ENCODE measurements at places on chromosomes 3 and 15.

GRCh38 chr3:154829929-154830328 lies 250.2 kb upstream of the MME start:
- DNase-seq = no peak

GRCh38 chr3:183313764-183314163 lies 60.7 kb downstream of the B3GNT5 start:
- DNase-seq = no peak

DNA sequence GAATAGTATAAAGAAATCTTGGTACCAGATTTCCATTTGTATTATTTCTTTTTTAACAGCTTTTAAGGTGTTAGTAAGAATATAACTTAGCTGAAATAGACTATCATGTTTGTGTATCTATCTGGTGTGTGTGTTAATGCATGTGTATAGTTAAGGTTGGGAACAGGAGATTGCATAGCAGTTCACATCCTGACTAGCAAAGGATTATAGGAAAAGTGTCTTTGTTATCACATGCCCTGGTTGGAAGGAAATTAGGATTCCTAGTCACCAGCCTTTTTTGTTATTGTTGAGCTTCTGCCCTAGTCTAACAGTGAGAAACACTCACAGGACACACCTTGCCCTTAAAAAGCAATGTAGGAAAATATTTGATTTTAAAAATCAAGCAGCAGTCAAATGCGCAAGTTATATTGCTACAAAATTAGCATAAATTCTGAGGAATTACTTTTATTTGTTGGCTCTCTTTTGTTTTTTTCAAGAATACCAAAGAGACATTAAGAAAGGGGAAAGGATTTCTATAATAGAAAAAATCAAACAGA lies 58.2 kb downstream of the SETD5 start:
- DNase-seq = no peak

GRCh38 chr3:104523136-104523535 lies 843.6 kb upstream of the ALCAM start:
- DNase-seq = no peak

DNA sequence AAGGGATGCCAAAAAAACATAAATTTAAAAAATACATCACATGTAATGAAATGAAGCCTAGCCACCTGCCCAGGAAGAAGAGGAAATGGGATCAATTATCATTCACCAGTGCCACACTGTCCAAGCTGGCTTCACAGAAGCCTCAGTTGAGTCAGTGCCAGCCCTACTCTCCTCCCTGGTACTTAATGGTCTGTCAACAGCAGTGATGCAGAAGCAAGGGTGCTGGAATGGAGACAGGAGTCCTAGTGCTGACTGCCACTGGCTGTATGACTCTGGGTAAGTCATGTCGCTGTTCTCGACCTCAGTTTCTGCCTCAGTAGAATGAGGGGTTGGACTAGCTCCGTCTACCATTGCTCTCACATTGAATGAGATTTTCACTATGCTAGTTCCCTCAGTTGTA lies 78.5 kb upstream of the LARS2 start:
- DNase-seq = no peak

GRCh38 chr15:49471733-49472132 lies 48.7 kb downstream of the FGF7 start:
- no peak for DNase-seq

DNA sequence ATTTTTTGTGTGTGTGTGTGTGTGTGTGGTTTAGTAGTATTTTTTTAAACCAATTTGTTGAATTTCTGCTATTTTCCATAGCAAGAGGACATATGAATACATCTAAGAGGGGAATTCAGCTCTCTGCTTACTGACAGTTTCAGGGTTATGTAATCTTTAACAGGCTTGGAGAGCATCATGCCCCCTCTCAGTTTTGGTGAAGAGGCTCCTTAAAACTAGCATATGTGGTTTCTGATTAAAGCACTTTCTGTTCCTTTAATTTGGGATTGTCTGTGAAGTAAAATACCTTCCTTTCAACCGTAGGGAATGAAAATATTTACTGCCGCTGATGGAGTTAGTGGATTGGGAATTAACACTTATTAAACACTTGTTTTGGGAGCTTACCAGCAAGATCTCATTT lies 19.4 kb upstream of the NFKBIZ start:
- DNase-seq = no peak

DNA sequence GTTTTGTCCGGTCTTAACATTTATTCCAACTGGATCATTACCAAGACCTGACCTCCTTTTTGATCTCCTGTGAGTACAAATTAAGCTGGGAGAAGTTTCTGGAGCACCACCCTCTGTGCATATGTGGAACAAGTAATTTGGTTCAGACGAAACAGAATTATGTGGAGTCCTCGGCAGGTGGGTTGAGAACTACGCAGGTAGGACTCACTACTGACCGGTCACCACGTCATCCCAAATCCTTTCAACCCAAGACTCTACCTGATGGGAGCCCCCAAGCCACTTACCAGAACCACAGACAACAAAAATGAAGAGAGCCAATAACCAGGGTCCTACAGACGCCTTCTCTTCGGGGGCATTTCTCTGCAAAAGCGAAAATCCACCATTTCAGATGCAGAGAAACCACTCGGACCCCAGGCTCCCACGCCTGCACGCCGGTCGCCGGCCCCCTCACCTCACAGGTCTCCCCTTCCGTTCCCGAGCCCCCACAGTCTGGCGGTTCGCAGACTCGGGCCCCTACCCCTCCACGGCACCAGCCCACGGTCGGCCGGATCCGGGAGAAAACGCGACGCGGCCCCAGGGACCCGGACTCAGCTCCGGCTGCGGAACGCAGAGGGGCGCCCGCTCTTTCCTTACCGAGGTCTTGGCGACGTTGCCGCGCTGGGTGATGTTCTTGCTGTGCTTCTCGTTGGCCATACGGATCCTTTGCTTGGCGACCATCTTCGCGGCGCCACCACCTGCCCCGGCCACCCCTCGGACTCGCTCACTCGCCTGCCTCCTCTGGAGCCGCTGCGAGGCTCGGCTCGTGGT lies 674 bp downstream of the SERP1 start:
- DNase-seq = no peak

DNA sequence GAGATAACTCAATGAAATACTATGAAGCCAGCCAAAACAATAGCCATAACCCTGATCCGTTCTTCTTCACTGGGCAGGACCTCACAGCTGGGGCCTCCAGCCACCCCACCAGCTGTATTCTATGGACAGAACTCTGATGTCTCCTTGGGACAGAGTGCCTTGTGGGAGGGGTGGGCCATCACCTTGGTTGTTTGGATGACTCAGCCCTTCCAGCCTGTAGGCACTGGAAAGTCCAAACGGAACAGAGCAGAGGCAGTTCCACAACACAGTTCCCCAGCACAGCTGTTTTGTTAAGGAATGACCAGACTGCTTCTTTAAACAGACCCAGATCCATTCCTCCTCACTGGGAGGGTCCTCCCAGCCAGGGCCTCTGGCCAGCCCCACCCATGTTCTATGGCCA lies 31.9 kb upstream of the ZBED2 start:
- DNase-seq = no peak

GRCh38 chr3:150721285-150722130 lies 17.8 kb upstream of the ERICH6 start:
- peak; percentile 30 for DNase-seq

- no peak for DNase-seq
Measured at GRCh38 chr15:95793231-95793630, 537.3 kb upstream of the NR2F2 start.

- no peak for DNase-seq
Measured at GRCh38 chr3:122793568-122794416, at the start of gene HSPBAP1. Gene HSPBAP1 (minus strand): TSS chr3:122793831. CDS start chr3:122793680, 151 bp downstream.

GRCh38 chr3:36729204-36730056 lies 34.9 kb downstream of the DCLK3 start:
- DNase-seq = no peak

- no peak for DNase-seq
Measured at GRCh38 chr3:141111364-141112155, 60.4 kb downstream of the SPSB4 start.

- DNase-seq = no peak
Measured at GRCh38 chr15:51403072-51403878, 61.8 kb downstream of the GLDN start.

DNA sequence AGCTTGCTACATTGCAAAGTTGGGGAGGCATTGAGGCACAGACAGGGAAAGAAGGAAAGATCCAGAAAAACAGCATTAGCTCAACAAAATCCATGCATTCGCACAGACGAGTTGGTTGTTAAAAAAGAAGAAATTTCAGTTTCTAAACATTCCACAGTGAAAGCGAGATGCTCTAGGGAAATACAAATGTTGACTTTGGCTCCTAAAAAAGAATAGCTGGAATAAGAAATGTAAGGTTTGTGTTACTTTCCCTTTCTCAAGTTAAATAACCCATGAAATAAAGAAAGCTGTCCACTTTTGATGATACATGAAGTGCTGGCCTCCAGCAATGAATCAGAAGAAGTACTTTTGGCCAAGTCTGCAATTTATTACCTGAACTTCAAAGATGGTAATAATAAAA lies 465.1 kb downstream of the ERC2 start:
- DNase-seq = no peak

DNA sequence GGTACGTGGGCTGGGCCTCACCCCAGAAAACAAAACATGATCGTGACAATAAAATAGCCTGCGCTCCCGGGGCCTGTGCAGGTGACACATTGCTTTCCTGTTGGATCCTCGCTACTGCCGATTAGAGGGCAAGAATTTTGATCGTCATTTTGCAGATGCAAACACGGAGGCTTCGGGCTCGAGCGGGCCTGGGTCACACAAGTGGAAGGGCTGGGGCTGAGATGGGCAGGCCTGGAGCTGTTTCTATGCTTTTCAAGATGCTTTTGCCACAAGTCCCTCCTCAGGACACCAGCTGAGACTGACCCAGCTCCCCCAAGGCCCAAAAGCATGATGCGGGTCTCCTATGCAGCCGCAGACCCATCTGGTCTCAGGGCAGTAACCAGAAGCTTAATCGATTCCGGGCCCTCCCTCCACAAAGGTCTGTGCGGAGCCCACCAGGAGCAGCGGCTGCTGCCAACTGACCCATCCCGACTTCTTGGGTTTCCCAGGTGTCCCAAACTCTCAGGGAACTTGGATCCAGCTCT lies 30.0 kb downstream of the RGMA start:
- no peak for DNase-seq

- DNase-seq = no peak
Measured at GRCh38 chr15:57079446-57079845, 161.0 kb downstream of the TCF12 start.

GRCh38 chr3:186275436-186275835 lies 86.6 kb downstream of the DGKG start:
- DNase-seq = no peak

- no peak for DNase-seq
Measured at GRCh38 chr3:44280077-44280476, 38.4 kb downstream of the TOPAZ1 start.

DNA sequence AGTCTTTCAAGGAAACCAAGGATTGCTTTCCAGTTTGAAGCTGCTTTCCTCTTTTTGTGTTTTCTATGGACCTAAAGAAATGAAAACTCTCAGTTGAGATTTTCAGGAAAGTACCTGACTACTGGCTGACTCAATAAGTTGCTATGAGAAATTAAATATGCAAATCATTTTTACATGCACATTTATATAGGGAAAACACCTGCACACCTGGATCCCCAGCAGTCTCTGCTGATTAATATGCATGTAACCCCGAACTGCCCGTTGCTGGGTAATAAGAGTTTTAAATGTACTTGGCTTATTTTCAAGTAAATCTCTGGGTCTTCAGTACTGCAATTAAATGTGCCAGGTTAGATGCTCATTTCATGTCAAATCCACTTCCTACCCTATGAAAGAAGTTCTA lies 77.2 kb downstream of the KBTBD8 start:
- no peak for DNase-seq

DNA sequence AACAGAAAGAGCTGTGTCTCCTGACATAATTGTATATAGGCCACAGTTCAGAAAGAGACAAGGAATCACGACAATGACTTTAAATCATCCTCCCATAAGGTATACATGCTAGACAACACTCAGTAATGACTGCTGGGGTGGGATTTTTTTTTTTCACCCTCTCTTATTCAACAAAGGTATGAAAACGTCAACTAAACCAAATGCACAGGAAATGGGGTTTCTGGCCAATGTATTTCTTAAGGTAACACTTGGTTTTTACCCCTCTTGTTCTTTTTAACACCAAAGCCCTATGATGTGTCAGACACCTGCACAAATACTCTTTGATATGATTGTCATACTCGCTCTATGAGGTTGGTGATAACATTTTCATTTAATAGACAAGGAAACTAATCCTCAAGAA lies 78.3 kb downstream of the MCF2L2 start:
- no peak for DNase-seq

DNA sequence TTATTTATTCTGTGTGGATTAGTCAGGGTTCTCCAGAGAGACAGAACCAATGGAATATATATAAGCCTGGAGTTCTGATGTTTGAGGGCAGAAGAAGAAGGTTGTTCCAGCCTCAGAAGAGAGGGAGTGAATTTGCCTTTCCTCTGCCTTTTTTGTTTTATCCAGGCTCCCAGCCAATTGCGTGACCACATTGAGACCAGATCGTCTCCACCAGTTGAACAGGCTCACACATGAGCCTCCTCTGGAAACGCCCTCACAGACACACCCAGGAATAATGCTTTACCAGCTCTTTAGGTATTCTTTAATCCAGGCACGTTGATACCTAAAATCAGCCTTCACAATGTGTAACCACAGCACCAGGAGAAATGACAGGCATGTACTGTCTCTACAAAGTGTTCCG lies 923.1 kb downstream of the TBL1XR1 start:
- peak; percentile 89 for DNase-seq

GRCh38 chr15:25969886-25970285 lies 106.8 kb upstream of the ATP10A start:
- no peak for DNase-seq

- DNase-seq = no peak
Measured at GRCh38 chr15:93631958-93632618, 543.1 kb upstream of the RGMA start.

DNA sequence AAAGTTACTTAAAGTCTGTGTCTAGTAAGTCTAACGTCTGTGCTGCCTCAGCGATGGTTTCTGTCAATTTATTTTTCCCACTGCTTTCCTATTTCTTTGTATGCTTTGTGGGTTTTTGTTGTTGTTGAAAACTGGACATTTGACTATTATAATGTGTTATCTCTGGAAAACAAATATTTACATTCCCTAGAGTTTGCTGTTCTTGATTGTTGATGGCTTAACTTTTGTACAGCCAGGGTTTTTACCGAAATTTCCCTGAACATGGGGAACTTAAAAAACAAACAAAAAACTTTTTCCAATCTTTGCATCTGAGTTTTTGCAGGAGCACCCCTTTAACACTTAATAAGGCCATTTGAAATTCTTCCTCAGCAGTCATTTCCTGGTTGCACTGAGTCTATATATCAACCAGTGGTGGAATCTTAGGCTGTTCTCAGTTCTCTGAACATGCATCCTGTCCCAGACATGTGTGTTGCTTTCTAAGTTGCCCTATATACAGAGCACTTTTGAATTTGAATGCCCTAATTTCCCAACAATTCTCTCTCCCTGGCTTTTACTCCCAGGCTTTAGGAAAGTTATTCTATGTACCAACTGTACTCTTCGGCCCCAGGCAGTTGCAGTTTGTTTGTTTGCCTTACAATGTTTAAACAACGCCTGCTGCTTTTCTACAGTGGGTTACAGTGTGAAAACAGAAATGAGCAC lies 11.8 kb upstream of the PIAS1 start:
- DNase-seq = no peak

GRCh38 chr3:158672215-158673176 lies at the start of gene LXN:
Gene LXN (minus strand): TSS chr3:158672648. CDS start chr3:158672478, 170 bp downstream.
- no peak for DNase-seq
